ENCODE measurements at places on chromosomes 1 and 21.

DNA sequence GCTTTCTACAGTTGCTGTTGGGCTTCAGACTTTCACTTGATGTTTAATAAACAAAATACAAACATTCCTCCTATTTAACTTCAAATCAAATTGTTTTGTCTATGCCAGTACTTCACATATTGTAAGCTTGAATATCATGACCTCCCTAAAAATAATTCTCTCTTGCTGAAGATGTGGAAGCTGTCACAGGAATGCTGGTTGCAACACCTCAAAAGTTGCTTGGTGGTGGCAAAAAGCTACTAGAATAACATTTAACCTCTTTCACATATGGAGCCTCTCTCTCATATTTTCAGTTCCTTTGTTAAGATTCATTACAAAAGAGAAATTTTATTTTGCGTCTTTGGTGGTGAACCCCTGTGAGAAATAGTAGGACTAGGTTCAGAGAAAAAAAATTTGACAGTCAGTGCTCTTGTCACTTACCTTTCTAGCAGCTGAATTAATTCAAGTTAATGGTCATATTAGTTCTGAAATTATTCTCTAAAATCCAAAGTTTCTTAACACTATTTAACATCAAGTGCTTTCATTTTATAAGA lies 25.5 kb upstream of the F13B start:
- DNase-seq: no peak

- DNase-seq: no peak
Observed at GRCh38 chr1:6093071-6093470, 47.4 kb downstream of the KCNAB2 start.

DNA sequence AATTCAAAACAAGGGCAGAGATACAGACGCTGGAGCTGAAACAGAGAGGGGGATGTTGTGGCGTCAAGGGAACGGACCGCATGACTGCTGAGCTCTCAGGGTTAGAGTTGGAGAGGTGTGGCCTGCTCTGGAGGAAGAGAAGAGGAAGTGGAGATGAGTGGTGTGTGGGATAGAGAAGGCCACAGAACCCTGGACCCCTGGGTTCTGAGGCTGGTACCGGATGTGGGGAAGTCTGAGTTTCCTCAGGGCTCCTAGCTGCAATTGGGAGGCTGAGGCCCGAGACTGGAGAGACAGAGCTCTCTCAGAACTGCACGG lies 1.8 kb downstream of the BCAN start:
- DNase-seq: no peak

DNA sequence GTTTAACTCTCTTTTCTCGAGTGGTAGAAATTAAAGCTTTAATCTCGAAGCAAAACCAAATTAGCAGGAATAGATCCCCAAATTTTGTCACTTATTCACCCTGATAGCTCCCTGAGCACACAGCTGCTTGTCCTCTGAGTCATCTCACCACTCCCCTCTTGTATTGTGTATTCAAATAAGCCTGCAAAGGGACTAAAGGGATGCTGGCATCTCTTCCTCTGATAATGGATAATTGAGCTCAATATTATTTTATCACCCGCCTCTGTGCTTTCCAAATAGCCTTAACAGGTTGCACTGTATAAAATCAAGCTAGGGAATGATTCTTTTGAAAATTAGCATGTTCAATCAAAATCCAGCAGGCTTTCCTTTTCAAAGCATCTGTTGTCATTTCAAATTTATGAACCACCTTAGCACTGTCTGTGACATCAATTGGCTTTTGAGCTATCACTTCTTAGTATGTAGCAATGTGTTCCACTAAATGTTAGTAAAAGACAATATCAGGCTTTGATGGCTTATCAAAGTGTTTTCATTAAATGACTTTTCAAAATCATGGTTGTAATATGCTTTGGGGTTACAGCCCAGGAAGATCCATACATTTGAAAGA lies 561.6 kb downstream of the PLA2G4A start:
- no peak for DNase-seq

GRCh38 chr1:156773607-156774006 lies 6.3 kb downstream of the PRCC start:
- DNase-seq: no peak

GRCh38 chr1:179038528-179039281 lies 13.0 kb downstream of the FAM20B start:
- DNase-seq: no peak

- no peak for DNase-seq
Observed at GRCh38 chr1:208531003-208531750, 287.0 kb upstream of the PLXNA2 start.

DNA sequence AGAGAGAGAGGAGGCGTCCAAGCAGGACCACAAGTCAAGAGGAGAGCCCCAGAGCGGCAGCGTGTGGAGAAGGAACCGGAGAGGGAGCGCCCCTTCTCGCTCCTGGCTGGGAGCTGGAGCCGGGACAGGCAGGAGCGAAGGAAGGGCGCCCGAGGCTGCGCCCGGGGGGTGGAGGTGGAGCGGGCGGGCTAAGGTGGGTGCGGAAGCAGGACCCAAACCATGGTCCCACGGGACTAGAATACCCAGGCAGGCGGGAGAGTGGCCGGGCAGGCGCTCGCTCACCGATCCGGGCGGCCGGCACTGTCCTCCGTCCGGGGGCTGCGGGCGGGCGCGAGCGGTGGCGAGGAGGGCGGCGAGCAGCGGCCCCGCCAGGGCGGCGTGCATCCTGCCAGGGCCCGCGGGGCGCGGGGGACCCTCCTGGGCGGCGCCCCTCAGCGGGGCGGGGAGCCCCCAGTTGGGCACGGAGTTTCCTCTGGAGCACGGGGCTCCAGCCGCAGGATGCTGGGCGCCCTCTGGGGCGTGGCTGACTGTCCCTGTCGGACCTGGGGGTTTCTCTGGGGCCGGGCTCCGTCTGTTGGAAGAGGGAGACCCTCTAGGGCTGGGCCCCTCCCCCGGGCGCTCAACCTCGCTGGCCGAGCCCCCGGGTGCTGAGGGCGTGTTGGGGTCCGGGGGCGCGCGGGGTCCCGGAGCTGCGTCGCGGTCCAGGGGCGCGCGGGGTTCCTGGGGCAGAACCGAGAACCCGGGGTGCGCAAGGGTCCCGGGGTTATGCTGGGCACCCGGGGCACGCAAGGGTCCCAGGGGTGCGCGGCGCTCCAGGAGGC lies 569 bp downstream of the TRABD2B start:
- DNase-seq: no peak

DNA sequence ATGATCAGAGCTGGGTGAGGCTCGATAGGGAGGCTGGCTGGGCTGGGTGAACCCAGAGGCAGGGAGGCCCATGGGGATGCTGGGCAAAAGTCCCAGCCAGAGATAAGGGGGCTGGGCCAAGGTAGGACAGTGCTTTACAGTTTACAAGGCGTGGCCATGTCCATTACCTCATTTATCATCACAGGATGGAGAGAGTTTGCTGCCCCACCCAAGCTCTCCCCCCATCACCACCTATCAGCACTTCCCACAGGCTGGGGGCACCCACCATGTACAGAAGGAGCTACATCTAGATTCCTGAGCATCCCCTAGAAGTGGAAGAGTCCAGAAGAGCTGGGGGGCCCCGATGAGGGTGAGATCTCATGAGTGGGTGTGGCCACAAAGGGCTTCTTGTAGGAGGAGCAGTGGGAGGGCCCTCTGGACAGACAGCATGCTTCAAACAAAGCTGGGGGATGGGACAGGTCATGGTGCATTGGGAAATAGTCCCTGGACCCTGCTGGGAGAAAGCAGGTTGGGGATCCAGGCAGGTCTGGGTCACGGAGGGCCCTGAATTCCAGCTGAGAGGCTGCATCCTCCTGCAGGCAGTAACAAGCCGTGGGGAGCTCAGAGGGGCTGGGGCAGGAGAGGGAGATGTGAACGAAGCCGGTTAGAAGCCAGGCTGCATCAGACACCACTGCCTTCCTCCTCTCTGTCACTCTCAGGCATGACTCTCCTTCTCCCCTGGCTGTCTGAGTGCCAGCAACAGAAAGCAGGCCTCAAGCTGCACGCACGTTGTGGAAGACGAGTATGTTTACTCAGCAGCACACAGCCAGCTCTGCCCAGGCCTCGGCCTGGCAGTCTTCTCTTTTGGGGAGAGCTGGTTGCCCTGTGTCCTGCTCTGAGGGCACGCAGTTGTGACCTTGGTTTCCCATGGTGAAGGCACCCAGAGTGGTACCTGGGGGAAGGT lies 202.3 kb downstream of the HIVEP3 start:
- no peak for DNase-seq

DNA sequence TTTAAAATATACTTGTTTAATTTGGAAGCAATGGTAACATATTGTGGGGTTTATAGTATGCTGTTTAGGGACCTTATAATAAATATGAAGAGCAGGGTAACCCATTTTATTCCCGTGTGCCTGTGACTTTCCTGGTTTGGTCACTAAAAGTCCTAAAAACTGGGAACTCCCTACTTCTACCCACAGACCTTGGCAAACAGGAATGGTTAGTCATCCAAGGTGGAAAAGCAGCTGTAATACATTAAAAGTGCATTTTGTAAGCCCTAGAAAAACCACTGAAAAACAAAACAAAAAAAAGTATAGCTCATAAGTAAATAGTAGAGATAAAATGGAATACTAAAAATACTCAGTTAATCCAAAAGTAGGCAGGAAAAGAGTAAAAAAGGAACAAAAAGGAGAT lies 538.9 kb downstream of the LMO4 start:
- DNase-seq: no peak

- DNase-seq: no peak
Observed at GRCh38 chr1:221031458-221032203, 152.4 kb downstream of the HLX start.

DNA sequence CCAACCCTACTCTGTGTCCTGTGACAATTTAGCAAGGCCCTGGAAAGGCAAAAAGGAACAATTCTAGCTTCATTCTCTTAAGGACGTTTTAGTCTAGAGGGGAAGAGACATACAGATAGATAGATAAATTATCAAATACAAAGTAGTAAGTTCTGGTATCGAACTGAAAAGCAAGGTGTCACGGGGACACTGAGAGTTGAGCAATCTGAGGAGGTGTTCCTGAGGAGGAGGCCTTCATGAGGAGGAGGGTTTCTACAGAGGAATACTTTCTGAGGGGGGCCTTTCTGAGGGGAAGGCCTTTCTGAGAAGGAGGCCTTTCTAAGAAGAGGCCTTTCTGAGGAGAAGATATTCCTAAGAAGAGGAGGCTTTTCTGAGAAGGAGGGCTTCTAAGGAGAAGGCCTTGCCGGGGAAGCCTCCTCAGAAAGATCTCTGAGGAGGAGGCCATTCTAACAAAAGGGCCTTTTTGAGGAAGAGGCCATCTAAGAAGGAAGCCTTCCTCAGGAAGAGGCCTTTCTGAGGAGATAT lies 155.9 kb upstream of the COA6 start:
- no peak for DNase-seq

DNA sequence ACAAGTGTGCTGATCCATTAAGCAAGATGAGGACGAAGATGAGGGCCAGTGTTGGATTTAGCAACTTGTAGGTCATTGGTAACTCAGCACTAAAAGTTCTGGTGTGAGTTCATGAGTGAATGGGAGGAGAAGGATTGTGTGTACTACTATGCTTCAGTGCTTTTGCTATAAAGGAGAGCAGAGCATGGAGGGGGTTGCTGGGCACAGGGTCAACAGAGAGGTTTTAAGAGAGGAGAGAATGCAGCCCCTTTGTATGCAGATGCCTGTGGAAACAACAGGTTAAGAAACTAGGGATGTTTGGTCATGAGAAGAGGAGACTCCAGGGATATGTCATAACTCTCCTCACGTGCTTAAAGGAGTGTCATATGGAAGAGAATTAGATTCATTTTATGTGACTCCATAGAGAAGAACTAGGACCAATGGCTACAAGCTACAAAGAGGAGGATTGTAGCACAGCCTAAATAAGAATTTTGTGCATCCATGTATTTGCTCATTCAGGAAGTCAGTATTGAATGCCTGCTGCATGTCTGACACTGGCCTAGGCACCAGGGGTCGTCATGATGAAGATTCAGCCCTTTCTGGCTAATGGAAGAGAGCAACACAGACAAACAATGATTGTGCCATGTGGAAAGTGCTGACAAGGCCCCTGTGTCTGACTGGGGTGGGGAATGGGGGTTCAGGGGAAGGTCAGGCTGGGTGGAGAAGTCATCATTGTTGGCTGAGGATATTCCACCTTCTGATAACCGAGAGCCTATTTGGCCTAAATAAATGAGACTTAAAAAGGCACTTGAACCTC lies 53.5 kb downstream of the KIRREL1 start:
- DNase-seq: no peak

- DNase-seq: no peak
Observed at GRCh38 chr1:53284224-53285020, 43.4 kb downstream of the LRP8 start.

DNA sequence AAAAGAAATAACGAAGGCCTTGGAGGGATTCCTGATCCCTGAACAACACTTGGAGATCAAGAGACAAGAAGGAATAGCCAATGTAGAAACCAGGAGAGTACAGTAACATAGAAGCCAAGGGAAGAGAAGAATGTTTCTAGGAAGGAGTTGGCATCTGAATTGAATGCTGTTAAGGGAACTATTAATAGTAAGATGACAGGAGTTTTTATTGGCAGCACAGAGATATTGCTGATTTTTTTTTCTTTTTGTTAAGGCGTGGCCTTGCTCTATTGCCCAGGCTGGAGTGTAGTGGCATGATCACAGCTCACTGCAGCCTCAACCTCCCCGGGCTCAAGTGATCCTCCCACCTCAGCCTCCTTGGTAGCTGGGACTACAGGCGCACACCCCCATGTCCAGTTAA lies 9.6 kb upstream of the SFT2D2 start:
- no peak for DNase-seq

DNA sequence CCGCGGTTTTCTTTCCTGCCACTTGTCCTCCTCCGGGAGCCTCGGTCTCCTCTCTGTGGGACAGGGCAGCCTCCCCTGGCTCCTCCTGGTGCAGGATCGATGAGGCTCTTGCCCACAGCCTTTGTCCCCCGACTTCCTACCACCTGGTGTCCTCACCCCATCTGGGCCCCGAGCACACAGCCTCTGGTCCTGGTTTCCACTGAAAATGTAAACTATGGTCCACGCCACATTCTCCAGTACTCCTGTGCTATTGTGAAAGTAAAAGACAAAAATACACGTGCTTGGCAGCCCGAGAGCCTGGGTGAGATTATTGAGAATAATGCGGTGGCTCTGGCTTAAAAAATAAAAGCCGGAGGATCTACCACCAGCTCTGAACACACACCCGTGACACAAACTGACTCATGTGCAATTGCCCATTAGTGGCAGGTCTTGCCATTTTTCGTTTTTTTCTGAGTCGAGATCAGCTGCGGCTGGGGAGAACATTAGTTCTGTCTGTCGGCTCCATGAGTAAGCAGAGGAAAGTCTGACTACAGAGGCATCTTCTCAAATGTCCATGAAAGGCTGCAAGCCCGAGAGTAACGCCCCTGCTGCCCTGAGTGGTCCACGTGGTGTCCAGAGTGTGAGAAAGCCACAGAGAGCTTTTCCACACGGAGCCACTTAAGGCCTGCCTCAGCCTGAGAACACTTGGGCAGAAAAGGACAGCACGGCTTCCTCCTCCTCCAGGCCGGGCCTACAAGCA lies 5.7 kb upstream of the COL6A2 start:
- no peak for DNase-seq

DNA sequence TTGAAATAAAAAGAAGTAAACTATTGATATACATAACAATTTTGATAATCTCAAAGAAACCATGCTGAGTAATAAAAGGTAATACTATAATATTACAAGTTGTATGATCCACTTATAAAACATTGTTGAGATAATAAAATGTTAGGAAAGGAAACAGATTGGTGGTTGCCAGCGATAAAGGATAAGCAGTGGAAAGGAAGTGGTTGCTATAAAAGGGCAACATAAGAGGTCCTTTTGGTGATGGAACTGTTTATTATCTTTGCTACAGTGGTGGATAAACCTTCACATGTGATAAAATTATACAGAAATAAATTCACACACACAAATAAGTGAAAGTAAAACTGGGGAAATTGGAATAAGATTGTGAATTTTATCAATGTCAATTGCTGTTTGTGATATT lies 15.1 kb downstream of the OR6F1 start:
- DNase-seq: no peak

- DNase-seq: no peak
Observed at GRCh38 chr1:192732787-192733186, 76.1 kb upstream of the RGS2 start.

GRCh38 chr1:8905582-8906191 lies 27.2 kb upstream of the ENO1 start:
- no peak for DNase-seq

All from NCI-H1694 treated with DMSO at 0.1 percent for 48 hours (cell line).